ENCODE measurements at places on chromosomes 2 and 18. TPM values are rescaled to one million over a fixed set of nuclear protein-coding genes. Genes with fewer than 3 reads are reported as not detected.
A peak's percentile ranks its signal among the peaks of the same experiment; 100 is the strongest.

Gene MAP2
- total RNA-seq: 14.7 TPM

Gene ZNF396
- 2.8 TPM for total RNA-seq

Gene TUBA4A
- 8.0 TPM for total RNA-seq

Gene CCDC68
- total RNA-seq: 19.7 TPM

Gene CIB4
- not detected for total RNA-seq

Gene DUSP2
- 21.1 TPM for total RNA-seq

Gene KLHL41
- total RNA-seq: 0.90 TPM

Gene SOX11
- total RNA-seq: not detected

Gene CRYBA2
- not detected for total RNA-seq

DNA sequence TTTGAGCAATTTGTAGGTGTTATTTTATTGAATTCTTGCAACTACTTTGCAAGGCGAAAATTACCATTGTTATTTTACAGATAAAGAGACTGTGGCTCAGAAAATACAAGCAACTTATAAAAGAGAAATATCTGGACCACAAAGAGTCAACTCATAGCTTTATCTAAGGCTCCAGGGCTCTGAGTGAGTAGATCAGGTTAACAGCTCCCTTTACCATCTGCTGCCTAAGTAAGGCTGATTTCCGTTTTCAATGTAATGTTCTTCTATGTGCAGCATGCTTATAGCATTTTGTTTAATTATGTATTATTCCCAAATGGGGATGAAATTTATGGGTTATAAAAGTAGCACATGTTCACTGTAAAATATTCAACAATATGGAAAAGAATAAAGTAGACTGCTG, 299.1 kb upstream of the TNP1 start:
- no peak for DNase-seq

- no peak for DNase-seq
These were observed 148.1 kb upstream of the PID1 start for GRCh38 chr2:229419158-229419557.

DNA sequence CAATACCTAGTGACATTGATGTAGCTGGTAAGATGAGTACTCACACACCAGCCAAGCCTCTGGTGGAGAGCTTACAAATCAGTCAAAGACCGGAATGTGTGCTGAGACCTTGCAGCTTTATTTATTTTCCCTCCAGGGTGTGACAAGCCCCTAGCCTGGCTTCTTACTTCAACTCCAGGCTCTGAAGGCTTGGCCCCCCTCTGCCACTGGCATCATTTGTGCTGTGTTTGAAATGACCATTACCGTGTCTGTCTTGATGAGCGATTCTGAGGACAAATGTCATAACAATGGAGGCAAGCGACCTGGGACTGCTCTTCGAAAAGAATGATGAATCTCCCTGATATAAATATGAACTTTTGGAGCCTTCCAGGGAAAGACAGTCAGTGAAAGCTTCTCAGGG, 749.9 kb upstream of the HS6ST1 start:
- no peak for DNase-seq

- no peak for DNase-seq
These were observed 788.4 kb downstream of the EPHA4 start for GRCh38 chr2:220783671-220784070.

DNA sequence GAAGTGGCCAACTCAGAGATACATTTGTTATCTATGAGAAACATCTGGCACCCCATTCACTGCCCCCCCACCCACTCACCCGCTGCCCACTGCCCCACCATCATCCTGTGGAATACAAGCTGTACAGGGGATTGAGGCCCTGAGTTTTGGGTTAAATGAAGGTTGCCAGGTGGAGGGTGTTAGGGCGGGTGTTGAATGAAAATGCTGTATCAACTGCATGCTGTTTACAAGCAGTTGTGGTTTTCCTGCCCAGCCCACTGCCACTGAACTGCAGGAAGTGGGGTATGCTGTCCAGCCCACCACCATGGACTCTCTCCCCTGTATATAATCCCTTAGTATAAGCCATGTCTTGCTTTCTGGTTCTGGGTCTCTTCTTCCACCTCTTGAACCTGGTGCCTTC, 481.9 kb downstream of the METTL4 start:
- DNase-seq: no peak

DNA sequence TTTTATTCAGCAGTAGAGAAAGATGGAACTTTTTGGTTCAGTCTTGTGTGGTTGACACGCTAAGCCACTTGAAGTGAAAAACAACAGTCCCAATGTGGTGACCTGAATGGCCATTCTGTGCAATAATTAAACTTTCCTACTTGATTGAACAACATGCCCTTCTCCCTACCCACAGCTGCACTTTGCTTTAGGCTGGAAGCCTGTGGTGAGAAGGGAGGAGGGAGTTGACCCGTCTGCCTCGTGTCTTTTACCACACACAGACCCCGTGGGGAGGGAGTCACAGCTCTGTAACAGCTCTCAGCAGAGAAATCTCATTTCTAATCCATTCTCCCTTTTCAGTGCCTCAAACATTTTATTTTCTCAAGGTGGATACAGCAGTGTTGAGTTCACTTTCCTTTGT, 138.2 kb upstream of the PKDCC start:
- no peak for DNase-seq

GRCh38 chr2:25265802-25266201, 75.9 kb downstream of the DNMT3A start:
- DNase-seq: no peak

DNA sequence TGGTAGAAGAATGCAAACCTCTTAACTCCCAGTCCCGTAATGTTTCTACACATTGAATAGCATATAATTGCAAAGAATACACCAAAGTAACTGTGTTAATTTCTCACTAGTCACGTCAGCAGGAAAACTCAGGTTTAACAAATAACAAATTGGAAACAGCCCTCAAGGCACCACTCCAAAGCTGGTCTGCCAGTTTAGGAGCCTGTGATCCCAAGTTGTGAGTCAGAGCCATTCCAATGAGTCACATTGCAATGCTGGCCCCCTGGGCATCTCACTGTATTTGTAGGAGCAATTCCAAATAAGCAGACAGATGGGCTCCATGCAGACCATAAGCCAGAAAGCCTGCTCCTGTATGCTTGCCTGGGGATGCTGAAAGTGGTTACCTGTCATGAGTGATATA, 143.2 kb upstream of the SETBP1 start:
- DNase-seq: no peak

DNA sequence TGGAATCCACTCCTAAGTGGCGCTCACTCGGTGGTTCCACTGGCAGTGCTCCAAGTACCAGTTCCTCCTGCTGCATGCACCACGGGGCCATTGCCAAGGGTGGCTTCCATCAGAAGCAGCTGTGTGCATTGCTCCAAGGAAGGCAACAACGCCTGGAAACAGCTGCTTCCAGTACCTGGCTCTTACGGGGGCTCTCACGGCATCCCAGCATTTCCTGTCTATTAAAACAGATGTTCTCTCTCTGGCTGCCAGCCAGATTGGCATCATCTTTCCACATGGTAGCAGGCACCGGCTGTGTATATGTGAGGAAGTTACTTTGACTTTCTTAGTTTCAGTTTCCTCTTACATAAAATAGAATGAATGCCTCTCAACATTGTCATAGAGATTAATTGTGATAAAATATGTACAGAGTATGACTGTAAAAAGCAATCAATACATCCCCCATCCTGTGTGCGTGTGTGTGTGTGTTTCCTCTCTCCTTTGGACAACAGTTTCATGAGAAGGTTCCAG, 84.9 kb downstream of the CMPK2 start:
- DNase-seq: no peak

GRCh38 chr18:54392543-54393023, 34.9 kb downstream of the C18orf54 start:
- no peak for DNase-seq

DNA sequence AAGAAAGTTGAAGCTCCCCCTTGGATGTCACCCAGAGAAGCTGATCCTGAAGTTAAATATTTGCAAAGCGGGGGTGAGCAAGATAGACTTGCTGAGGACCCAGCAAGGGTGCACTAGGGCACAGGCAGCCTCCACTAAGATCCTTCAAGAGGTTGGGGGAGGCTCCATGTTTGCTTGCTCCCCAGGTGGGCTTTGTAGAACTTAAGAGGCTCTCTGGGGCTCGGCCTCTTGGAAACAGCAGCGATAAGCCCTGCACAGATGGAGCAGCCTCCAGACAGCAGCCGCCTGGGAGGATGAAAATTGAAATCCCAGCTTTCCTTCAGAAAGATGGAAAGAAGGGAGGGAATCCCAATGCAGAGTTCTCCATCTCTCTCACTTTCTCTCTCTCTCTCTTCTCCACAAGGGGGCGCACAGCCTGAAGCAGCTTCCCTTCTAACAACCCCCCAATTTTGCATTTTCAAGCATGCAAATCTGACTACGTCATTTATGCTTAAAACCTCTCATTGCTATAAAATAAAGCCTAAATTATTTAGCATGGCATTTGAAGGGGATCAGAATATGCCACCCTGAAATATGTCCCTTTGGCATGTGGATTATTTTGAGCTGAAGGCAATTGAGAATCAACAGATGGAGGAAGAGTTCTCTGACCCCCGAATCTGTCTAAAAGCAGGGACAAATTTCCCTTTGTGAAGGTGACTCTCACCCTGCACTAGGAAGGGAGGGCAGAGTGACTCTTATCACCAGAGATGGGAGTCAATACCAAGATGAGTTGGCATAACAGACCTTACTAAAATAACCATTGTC, 185.7 kb upstream of the KLHL29 start:
- no peak for DNase-seq

DNA sequence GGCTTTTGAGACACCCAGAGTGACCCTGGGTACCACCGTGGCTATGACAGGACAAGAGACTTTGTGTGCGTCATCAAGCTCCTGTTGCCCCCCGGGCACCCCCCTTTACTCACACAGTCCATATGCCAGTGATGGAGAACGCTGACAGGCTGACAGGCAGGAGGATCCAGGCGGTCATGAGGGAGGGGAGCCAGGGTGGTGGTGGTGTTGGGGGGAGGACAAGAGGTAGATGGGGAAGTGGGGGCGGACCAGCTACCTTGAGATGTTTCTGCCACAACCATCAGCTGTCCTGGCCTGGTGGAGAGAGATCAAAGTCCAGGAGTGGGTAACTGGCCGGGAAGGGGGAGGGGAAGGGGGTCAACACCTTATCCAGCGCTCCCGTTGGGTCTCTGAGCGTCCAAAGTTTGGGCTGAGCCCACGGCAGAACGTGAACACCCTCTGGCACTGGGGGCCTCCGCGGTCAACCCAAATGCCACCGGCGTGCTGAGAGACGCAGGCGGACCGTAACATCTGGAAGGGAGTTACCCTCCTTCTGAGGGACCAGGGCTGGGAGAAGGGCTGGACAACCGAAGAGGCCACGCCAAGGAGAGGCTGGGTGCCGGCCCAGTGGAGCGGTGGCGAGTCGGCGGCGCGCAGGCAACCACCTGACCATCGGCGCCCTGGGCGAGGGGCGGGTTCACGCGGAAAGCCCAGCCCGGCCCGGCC, 575 bp downstream of the TMEM150A start:
- DNase-seq: peak; percentile 48

- DNase-seq: no peak
These were observed 349.5 kb downstream of the TGIF1 start for GRCh38 chr18:3799515-3799914.

GRCh38 chr18:44552706-44553105, 128.0 kb upstream of the SETBP1 start:
- DNase-seq: no peak

DNA sequence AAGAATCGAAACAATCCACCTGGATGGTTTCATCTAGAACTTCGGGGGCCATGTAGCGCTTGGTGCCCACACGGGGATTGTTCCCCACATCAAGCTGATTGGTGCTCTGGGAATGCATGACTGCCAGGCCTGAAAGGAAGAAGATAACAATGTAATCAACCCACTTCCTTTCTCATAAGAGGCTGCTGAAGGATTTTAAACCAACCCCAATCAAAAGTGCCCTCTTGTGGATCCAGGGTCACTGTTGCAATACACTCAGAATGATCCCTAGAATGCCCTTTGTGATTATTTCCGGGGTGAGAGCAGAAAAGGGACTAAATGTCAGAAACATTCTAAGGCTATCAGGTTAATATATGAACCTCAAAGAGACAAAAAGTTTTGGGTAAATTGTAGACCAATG, 115.2 kb downstream of the ACVR1 start:
- DNase-seq: no peak

DNA sequence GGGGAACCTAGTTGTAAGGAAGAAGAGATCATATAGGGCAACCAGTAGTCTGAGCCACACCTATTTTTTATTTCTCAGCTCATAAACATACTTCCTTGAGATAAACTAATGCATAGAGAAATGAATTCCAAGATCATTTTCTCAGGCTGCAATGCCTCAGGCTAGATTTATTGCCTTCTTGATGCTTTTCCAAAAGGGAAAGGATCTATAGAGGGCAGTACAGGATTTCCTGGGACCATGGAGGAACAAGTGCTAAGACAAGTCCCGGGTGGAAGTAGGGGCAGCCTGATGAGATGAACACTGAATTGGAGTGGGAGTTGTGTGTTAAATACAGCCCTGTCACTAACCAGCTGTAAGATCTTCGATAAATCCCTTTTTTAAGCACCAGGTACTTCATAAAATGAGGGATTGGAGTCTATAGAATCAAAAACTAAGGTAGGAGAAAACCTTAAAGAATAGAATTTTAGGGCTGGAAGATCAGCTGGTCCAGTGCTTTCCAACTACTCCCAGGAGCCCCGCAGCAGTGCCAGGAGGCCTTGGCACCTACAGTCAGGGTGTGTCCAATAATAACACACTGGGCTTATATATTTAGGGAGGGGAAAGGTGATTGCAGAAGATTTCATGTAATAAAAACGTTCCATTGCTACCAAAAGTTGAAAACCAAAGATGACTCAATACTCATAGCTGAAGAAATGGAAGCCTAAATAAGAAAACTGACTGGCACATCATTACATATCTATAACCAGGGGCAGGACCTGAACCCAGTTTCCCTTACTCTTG, 58.1 kb downstream of the SERTAD2 start:
- DNase-seq: no peak

GRCh38 chr2:2043394-2043793, 287.7 kb downstream of the MYT1L start:
- DNase-seq: no peak

- DNase-seq: no peak
These were observed 40.3 kb downstream of the PLA2R1 start for GRCh38 chr2:160022162-160022561.

DNA sequence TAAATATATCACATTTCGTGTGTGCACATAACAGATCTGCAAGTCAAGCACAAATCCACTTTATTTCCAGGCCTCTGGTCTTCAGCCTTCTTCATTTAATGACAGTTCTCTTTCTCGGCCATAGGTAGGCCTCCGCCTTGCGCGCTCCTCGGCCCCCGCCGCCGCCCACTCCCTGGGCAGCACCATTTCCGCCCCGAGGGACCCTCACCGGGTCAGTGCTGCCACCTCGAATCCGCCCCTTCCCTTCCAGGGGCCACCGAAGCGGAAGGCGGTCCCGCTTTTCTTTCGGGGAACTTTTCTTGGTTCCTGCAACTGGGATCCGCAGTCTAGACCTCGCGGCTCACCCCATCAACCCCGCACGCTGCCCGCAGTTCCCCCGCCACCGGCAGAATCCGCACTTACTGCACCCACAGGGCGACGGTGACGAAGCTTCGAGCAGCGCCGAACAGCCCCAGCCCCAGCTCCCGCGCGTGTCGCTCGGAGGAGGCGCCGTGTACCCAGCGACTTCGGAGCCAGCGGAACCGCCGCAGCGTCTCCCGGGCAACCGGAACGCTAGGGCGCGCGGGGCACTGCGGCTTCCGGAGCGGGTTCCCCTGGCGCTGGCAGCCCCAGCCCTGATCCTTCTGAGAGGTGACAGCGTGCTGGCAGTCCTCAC, at the start of gene CDKL4:
Gene CDKL4, minus strand, starts transcription at position 502 of the 655 bp plus-strand sequence.
- DNase-seq: no peak

All from tibial nerve (tissue), 4 donors.